ENCODE measurements at places on chromosomes 2 and 18. TPM values are rescaled to one million over a fixed set of nuclear protein-coding genes. Genes with fewer than 3 reads are reported as not detected.

- no peak for DNase-seq
Observed at GRCh38 chr2:68870215-68870614, 982 bp downstream of the BMP10 start.

GRCh38 chr2:86673986-86674670 is 46.0 kb upstream of the RMND5A start:
- no peak for DNase-seq

The SATB2 gene
- 1.2 TPM for total RNA-seq

- DNase-seq: no peak
Observed at GRCh38 chr2:235398321-235398720, 95.5 kb upstream of the AGAP1 start.

DNA sequence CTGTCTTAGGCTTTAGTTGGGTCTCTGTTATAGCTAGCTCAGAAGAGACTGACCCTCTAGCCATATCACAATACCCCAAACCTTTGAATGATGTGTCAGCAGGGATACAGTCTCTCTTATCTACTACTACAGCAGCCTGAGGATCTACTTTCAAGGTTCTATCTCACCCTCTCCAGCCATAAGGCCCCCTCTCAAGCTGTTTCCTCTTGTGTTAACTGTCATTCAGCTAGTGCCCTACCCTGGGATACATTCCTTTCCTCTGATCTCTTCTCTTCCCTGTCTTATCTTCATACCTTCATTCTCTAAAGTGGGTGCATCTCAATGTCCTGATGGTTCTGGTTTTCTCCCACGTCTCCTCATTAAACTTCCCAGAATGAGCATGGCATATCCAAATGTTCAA is 434.7 kb downstream of the NRXN1 start:
- DNase-seq: no peak

- DNase-seq: peak; percentile 77
Observed at GRCh38 chr2:97728091-97728731, 14.8 kb downstream of the ZAP70 start.

DNA sequence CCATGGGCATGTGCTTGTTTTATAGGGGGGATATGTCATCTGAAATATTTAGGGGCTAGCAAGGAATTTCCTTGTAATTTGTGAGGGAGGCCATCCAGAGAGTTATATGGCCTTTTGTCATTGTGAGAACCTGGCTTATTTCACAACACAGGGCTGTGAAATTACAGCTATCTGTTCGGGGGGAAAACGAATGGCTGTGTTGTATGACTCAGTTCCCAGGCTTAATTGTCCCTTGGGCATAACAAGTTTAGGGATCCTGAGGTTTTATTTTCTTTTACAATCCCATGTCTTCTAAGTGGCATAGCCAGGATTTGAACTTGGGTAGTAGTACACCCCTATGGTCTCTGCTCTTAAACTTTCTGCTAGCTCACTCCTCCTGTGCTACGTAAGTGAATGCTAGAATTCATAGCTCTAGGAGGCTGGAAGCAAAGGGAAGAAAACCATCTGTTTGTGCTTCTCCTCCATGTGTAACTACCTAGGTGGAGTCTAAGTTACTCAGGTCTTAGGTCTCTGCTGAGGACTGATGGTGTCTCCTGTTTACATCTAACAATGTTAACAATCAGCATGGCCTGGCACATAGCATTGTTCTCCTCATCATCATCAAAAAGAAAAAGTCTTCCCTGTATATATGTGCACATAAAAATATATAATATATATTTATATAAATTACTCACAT is 53.8 kb downstream of the SKA1 start:
- no peak for DNase-seq

DNA sequence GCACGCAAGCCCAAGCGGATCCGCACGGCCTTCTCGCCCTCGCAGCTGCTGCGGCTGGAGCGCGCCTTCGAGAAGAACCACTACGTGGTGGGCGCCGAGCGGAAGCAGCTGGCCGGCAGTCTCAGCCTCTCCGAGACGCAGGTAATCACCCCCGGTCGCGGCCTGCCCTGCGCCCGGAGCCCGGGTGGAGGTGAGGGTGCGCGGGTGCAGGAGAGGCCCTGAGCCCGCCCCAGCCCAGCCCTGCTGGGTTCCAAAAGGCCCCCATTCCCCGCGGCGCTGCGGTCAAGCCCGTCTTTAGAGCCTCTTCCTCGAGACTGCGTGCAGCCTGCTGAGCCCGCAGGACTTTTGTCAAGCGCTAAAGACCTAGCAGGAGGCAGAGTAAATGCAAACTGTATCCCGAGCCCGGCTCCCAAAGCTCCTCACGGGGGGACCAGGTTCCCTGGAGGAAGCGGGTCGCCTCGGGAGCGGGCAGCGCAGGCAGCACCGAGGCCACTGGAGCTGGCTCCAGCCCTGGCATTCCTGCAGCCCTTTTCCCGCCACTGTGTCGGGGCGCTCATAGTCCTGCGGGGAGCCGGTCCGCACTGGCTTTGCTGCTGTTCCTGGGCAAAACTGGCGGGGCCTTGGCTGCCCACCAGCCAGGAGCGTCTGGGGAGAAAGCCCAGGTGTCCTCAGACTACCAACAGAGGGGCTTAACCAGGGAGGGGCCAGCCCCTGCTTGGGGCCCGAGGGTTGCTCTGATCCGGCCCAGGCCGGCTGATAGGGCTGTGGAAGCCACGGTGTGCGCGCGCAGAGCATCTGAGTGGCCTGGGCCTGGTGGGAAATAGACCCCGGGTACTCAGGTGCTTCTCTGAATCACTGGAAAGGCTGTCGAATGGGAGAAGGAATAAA is 7.3 kb downstream of the EMX1 start:
- no peak for DNase-seq

GRCh38 chr18:1034971-1035370 is 130.3 kb downstream of the ADCYAP1 start:
- DNase-seq: no peak

- DNase-seq: no peak
Observed at GRCh38 chr2:21254170-21254965, 130.6 kb downstream of the TDRD15 start.

DNA sequence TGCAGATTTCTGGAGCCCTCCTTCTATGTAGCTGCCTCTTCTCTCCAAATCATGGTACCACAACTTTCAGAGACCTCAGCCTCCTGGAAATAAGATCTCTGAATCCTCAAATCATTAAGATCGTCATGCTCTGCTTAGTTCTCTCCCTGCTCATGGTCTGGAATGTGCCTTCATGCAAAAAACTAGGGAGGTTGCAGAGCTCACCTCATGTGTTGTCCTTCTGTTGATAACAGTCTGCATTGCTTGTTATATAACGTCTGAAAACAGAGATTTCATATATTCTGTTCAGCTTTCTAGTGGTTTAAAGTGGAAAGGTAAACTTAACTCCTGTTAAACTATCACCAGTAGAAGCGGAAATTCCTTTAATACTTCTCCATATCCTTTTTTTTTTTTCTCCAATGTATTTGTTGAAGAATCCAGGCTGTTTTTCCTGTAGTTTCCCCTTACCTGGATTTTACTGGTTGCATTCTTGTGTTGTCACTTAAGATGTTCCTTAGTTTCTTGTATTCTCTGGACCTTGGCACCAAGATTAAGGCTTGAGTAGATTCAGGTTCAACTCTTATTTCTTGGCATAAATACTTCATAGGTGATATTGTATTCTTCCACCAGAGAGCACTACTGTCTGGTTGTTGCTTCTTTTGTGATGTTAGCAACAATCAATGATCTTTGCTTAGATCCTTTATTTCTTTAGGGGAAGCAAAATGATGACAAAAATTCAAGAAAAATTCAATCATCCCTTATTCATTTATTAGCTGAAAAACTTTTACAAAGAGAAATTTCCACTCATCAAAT is 211.3 kb downstream of the LOXHD1 start:
- no peak for DNase-seq

Data from heart left ventricle (tissue), 16 donors.